ENCODE measurements at places on chromosomes 3 and 15.

DNA sequence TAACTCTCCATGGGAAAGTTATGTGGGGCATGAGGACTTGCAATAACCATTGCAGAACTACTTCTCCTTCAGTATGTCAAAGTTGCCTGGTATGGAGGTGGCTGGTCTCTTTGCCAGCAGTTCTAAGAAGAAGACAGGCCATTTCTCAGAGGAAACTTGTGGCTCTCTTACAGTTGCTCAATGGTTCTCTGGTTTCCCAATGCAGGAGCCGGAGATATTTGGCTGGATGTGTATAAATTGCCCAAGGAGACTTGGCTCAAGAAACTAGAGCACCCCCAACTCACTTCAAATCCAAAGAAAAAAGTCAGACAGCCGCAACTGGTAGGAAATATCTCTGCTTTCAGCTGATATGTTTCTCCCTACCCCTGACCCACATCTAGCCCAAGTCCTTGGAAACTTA lies 24.2 kb downstream of the WDR93 start:
- no peak for DNase-seq

DNA sequence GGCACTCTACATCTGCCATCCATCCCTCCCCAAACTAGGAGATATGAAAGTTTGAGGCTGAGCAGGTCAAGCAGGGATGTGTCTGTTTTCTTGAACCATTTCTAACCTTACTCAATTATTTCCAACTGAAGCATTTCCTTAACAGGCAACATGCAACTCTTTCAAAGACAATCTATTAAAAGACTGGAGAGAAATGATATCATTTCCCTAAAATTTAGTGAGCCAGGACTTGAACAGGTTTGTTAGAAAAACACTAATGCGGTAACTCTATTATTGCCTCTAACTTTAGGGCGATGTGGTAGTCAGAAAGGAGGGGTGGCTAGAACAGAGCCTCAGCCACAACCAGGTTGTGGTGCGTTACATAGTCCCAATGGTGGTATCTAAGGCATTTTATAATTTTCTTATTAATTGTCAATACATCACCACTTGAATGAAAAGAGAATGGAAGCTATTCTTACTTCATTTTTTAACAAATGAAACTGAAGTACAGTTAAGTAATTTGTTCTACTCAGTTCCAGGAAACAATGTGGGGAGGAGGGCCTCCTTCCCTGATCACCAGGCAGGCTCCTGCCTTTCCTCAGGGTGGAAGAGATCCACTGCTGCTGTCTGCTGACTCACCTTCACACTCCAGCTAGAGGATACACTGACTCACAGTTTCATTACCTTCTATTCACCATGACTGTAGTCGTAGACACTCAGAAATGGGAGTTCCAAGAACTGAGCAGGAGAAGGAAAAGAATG lies 22.8 kb downstream of the MYO1E start:
- peak; percentile 93 for DNase-seq

DNA sequence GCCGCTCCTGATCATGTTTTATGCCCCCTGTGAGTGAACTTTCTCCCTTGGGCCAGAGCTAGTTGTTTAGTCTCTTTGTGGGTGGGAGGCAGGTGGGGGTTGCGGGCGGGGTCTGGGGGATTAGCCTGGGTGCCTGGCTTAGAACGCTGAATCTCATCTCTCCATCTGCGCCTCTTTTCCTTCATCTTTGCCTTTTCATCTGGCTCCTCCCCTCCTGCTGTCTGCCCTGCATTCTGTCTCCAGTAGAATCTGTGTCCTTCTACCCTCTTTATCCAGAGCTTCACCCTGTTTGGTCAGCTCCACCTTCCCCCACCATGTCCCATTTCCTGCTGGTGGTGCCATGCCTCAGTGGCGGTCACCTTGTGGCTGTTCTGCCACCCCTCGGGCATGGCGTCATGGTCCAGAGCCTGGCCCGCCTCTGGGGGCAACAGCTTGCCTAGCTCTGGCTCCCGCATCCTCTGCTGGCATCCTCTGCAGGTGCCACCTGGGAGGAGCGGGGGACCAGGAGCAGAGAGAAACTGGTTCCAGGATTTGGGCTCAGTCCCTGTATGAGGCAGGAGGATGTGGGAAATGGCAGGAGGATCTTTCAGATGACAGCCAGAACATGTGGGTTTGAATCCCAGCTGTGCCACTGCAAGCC lies 44.3 kb downstream of the PDIA5 start:
- DNase-seq = no peak

DNA sequence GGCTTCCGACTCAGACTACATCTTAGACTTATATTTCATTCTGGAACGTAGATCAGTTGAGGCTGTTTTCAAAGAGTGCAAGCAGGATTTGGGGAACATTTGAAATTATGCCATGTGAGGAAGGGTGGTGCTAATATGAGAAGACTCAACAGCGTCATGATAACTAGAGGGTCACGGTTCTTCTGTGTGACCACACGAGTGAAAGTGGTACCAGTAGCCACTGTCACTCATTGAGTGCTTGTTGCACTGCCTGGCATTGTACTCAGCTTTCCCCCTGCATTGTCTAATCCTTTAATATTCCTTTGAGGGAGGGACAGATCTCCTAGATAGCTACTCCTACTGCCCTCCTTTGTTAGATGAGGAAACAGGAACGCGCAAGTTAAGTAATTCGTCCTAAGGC lies 81.3 kb upstream of the PLXNA1 start:
- no peak for DNase-seq

DNA sequence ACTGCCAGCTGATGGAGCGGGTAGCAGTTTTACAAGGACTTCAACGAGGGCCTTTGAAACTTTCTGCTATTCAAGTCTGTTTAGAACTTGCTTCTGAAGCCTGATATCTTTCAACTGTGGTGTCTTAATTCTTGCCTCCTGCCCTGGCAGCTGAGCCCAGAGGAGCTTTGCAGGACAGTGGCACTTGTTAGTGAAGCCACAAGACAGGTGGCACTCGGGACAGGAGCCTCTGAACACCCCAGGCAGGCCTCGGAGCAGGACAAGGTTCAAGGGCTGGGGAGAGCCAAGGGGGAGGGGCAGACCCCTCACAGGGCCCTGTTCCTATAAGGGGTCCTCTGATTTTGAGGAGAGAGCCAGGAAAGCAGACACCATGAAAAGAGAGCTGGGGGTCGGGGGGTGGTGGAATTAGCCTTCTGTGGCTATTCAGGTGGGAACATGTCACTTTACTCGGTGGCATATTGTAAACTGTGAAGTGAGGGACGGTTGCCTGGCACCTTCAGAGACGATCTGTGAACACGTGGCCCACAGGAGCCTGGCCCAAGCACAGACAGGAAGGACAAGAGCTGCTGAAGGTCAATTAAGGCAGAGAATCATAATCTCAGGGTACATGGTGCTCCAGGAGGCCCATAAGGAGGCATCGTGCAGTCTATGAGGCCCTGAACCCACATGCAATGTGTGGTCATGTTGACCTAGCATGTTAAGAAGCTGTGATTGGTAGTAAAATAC lies 30.1 kb upstream of the KY start:
- DNase-seq = no peak

DNA sequence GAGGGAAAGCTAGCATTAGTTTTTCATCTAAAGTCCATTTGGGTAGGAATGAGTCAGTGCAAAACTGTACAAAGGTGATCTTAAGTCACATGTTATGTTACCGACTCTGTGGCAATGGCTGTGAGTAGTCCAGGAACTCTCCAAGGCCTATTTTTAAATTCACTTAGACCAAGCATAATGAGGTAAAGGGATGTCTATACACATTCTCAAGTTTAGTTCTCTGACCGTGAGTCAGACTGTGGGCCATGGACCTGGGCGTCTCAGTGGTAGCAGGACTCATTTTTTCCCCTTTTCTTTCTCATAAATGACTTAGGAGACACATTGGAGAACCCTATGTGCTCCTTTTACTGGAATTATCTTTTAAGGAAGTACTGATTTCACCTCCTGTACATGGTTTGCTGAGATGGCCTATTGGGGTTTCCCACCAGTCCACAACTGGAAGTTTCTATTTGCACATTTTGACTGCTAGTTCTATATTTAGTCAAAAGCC lies 488.7 kb upstream of the TPRG1 start:
- DNase-seq = peak; percentile 89
